ENCODE measurements at places on chromosomes 1 and 21.

GRCh38 chr1:63621698-63622097 is 28.5 kb downstream of the PGM1 start:
- DNase-seq = no peak

- DNase-seq = no peak
Observed at GRCh38 chr1:105359457-105359856, 1609.8 kb downstream of the AMY1C start.

GRCh38 chr1:184558691-184559090 is 171.9 kb downstream of the C1orf21 start:
- DNase-seq = no peak

DNA sequence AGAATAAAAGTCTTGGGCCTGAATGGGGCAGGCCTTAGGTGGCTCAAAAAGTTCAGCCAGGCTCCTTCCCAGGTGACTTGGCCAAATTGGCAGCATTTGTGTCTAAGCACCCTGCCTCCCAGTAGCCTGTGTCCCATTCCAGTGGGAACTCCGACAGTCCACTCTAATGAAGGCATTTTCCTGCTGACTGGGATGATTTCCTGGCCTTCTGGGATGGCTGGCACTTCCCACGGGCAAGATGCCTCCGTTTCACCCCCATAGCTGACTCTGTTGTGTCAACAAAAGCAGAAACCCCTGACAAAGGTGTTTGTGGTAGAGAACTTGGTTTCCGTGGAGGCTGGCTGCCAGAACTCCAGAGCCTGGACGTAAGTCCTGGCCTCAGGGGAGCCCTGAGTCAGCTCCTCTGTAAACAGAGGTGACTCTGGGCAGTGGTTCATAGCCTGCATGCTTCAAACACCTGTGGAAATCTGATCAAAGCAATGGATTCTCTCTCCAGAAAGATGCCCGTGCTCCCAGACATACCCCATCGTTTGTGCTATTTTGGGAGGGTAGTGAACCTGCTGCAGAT is 36.6 kb downstream of the WNT3A start:
- no peak for DNase-seq

DNA sequence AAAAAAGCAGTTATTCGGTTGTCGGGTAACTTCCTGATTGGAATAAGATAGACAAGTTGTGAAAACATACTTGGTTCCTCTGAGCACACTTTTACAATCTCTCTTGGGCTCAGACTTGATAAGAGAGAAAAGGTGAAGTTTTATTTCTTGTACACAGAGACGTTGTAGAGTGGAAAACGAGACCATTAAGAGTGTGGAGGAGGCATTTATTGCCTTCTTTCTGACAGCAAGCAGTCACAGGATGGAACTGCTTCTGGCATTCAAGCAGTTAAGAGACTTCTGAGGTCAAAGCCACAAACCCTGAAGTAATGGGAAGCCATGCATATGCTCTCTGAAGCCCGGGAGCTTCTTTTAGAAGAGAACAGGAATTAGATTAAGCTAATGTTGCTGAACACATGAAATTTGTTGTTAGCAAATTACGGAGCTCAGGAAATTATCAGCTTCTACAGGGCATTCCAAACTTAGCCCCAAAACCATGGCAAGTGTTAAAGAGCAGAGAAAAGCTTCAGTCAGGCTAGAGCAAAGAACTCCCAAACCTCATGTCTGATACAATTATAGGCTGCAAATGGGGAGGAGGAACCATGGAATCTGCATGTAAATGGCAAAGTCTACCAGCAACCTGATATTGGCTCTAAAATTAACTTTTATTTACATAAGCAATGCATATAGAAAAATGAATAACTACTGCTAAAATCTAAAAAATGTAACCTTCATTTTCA is 26.0 kb downstream of the S1PR1 start:
- DNase-seq = no peak

DNA sequence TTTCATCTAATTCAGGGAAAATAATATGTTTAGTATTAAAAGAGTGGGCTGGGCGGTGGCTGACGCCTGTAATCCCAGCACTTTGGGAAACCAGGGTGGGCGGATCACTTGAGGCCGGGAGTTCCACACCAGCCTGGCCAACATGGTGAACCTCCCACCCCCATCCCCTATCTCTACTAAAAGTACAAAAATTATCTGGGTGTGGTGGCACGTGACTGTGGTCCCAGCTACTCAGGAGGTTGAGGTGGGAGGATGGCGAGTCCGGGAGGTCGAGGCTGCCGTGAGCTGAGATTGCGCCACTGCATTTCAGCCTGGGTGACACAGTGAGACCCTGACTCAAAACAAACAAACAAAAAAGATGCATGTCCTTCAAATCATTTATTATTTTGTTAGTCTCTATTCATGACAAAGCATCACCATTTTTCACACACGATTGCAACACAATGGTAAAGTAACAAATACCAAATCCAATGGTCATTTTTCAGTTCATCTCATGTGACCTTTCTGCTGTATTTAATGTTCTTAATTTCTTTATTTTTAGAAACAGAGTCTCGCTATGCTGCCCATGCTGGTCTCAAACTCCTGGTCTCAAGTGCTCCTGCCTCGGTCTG is 1.0 kb downstream of the MSH4 start:
- DNase-seq = no peak
